Stimulated activated CD8-positive, alpha-beta memory T cell treated with anti-CD3 and anti-CD28 coated beads, Interleukin-7, amount 100 ng/mL, for 4 hours (primary cell): ENCODE measurements at places on chromosomes 5 and 9.

GRCh38 chr5:76720988-76721569 lies 5.2 kb downstream of the F2R start:
- DNase-seq, result no peak

GRCh38 chr5:173882632-173883031 lies 5.5 kb upstream of the CPEB4 start:
- DNase-seq, result no peak

DNA sequence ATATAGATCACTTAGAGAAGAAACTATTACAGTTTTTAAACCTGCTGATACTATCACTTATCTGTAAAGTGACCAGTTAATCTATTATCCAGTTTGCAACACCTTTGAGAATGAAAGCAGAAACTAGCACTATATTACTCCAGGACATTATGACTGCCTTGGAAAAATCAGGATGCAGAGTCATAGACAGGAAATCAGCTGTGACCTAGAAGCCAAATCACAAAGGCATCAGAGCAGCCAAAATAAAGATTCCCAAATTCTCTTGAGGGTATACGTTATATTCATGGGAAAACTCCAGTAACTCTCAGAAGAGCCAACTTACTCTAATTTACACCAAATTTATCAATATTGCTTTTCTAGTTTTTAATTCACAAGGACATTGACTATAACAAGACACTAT lies 49.9 kb downstream of the CDO1 start:
- no peak for DNase-seq

DNA sequence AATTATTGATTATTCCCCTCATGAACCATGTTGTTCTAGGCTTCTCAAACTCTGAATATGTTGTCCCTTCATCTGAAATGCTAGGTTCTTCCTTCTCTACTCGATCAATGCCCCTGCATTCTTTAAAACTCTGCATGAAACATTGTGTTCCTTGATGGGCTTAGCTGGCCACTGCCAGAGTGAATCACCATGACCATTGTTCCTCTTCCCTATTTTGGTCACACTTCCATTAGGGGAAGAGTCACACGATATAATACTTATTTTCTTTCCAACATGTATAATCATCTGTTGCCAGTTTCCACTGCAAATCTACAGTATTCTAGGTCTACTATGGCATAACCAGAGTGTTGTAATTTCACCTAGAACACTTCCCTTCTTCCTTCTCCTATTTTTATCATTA lies 247.9 kb downstream of the TRPM3 start:
- no peak for DNase-seq

DNA sequence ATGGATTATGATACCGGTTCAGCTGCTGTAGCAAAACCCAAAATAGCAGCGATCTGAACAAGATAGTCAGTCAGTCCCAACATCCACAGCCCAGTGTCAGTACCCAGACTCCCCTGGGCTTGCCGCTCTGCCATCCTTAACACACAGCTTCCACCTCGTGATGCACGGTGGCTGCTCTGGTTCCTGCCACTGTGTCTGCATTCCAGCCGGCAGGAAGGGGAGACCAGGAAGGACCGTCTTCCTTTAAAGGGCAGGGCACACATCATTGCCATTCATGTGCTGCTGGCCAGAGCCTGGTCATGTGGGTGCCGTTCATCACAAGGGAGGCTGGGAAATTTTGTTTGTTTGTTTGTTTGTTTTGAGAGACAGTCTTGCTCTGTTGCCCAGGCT lies 131.0 kb upstream of the IER5L start:
- DNase-seq, result no peak

DNA sequence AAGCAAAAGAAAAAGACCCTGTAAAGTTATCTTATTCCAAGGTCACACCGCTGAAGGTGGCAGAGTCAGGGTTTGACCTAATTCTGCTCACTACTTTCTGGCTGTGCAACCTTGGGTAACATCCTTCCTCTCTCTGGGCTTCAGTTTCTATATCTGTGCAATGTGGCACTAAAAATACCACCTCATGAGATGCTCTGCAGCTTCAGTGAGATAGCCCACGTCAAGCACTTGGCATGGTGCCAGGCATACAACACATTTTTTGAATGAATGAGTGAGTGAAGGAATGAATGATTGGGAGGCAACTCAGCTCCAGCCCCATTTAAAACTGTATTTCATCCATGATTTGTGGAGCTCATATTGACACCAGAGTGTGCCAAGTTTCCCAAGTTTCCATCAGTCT lies 62.3 kb downstream of the FOXI1 start:
- DNase-seq, result no peak

DNA sequence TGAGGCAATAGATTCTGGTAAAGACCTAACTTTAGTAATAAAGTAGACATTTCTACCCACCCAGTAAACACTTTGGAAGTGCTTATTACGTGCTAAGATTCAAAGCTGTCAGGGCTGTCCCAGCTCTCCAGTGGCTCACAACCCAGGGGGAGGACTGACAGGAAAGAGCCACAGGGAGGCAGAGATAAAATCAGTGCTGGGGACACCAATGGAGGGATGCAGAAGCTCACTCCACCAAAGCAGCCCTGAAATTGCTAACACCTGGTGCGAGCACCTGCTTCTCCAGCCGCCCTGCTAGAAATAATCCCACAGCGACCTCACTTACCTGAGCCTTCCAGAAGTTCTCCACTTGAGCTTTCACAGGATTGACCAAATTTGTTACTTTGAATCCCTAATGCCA lies 501.0 kb downstream of the BNC2 start:
- DNase-seq, result no peak

- DNase-seq, result no peak
These were observed 158.4 kb downstream of the GABBR2 start for GRCh38 chr9:98550206-98550820.

GRCh38 chr5:17666726-17667235 lies 32.5 kb downstream of the TAF11L14 start:
- no peak for DNase-seq
